ENCODE measurements at places on chromosomes 11 and 22. TPM values are rescaled to one million over a fixed set of nuclear protein-coding genes. Genes with fewer than 3 reads are reported as not detected.

DNA sequence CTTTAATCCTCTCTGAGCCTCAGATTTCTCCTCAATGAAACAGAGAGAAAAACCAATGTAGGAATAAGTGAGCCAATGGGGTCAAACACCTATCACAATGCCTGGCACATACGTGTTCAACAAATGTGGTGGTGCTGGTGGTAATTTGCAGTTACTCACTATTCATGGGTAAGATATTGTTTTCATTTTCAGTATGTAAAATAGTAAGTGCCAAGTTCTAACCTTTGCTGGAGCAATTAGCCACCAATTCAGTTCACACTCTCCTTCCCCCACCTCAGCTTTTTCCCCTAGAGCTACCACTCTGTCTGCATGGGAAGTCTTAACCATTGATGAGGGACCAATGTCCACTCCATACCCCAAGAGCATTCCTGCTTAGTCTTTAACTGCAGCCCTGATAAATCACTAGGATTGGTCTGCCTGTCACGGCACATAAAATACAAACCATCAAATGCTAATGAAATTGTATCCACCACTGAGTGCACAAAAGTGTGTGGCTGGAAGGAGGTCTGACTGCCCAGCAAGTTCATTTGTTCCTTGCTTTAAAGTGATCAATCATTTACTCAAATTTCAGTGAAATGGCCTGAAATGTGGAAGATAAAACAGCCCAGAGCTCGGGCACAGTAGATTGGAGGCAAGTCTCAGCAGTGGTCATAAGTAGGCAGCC, 187.4 kb upstream of the API5 start:
- DNase-seq = no peak

- peak; percentile 95 for DNase-seq
Measured at GRCh38 chr22:22959147-22959827, 71.7 kb downstream of the IGLL5 start.

DNA sequence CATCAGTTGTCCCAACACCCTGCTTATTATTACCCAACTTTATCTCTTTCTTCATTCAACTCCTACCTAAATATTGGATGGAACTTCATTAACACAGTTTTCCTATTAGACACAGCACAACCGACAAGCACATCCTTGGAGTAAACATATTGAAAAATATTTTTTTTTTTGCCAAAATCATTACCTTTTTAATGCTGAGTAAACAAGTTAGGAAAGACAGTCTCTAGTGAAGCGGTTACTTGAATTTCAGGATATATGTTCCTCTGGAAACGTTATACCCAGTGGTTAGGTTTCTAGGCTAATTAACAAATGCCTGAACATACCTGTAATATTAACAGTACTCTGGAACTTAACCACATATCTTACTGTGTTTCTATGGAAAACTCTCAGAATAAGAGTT, 11.4 kb downstream of the SESN3 start:
- DNase-seq = no peak

- no peak for DNase-seq
Measured at GRCh38 chr11:35236667-35237003, 97.7 kb downstream of the CD44 start.

- DNase-seq = no peak
Measured at GRCh38 chr11:36241497-36241896, 47.7 kb downstream of the COMMD9 start.

DNA sequence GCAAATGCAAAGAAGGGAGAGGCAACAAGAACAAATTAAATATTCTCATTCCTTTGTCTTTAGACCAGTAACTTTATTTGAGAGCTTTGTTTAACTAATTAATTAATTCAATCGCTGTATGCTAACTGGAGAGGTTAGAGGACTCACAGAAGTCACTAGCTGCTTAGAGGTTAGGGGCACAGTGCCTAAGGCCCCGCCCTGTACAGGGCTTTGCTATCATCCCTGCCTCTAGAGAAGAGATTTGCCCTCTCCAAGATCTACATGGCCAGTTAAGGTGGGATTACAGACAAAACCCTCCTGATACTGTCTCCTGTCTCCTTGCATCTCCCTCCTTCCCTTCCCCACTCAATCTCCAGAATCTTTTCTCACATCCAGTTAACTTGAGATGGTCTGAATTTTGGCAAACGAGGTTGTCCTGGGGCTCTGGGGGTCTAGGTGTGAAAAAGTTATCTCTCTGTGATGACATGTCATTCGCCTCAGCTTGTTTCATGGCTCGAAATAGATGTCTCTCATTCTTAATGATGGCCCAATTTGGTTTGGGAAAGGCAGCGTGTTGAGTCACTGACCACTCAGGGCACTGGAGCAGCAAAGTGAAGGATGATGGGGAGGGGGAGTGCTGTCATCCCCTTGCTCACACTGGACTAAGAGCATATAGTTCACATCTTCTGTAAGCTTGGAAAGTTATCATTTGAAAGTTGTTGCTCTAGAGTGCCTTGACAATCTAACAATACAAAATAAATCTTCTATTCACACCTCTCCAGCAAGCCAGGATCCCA, 190.9 kb downstream of the KIRREL3 start:
- DNase-seq = no peak

GRCh38 chr11:15826826-15827225, 529.5 kb downstream of the SOX6 start:
- peak; percentile 65 for DNase-seq

DNA sequence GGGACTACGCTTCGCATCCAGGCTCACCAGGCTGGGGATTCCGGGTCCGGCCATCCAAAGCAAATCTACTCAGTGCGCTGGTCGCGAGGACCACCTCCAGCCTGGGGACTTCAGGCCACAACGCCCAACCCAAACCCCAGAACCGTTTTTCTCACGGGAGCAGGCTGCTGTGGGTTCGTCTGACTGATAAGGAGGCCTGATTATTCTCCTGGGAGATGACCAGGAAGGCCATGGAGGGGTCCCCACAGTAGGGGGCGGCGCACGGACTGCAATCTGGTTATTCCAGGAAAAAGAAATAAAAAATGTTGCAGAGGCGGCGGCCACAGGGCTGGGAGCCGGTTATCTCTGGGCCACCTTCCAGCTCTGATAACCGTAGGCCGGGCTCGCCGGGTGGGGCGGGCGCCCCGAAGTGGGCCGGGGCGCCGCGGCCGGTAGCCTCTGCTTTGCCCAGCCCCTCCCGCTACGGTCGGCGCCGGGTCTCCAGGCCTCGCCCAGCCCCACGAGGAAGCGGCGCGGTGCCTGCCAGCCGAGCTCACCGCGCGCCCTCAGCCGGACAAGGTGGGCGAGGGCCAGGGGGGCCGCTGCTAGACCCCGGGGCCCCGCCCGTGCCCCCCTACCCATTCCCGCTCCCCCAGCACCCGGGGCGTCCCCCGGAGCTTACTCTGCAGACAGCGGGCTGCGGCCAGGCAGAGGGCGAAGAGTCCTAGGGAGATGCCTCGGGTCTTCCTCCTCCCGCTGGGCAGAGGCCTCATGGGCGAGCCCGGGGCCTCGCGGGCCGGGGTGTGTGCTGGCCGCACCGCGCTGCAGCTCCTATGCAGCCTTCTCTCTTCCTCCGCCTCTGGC, 446 bp downstream of the VSTM5 start:
- DNase-seq = peak; percentile 40

DNA sequence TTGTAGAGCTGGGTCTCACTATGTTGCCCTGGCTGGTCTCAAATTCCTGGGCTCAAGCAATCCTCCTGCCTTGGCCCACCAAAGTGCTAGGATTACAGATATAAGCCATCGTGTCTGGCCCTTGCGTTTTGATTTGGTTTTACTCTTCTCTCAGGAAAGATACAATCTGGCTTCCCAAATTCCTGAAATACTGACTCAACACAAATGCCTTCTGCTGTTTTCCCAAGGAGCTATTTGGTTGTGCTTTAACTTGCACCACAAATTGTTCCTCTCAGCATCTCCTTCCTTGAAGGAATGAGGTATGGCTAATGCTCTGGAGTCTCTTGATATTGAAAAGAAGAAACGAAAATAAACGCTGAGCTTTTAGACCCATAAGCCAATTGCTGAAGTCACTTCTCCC, 110.0 kb upstream of the PAX6 start:
- no peak for DNase-seq

- DNase-seq = peak; percentile 60
Measured at GRCh38 chr11:90134478-90135003, at the start of gene NAALAD2. Gene NAALAD2, plus strand, starts transcription at chr11:90134663. Its CDS starts 96 bp downstream, at chr11:90134759.

- DNase-seq = peak; percentile 92
Measured at GRCh38 chr22:21014726-21015465, at the start of gene P2RX6. Gene P2RX6, plus strand, starts transcription at chr22:21015165. Its CDS starts 10 bp downstream, at chr22:21015175.

RFPL1 gene
- not detected for total RNA-seq

SMC1B gene
- 0.10 TPM for total RNA-seq

HBE1 gene
- 3.3 TPM for total RNA-seq

RFPL3 gene
- not detected for total RNA-seq

NFAM1 gene
- total RNA-seq = 0.72 TPM

CD59 gene
- total RNA-seq = 270 TPM

KCTD14 gene
- total RNA-seq = 2.9 TPM

SLC37A4 gene
- 8.8 TPM for total RNA-seq

MRGPRF gene
- total RNA-seq = 20.5 TPM

B3GAT1 gene
- total RNA-seq = 0.41 TPM

RASSF10 gene
- 4.8 TPM for total RNA-seq

Data from tongue (tissue), 3 donors.